ENCODE measurements at places on chromosomes 12 and 14. TPM values are rescaled to one million over a fixed set of nuclear protein-coding genes. Genes with fewer than 3 reads are reported as not detected.

DNA sequence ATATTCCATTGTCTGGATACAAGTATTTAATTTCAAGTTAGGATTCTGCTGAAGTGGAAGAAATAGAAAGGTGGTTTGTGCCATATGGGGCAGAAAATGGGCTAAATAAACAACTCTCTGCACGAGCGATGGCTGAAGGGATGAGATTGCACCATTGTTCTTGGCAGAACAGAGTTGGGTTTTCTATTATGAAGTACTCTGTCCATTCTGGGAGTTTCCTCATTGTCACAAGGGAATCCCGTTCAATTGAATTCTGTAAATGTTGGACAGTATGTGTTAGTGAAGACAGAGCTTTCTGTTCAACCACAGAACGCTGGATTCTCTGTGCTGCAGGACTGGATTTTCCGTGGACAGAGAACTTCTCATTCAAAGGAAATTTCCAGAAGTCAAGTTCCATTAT, 345.5 kb upstream of the PRICKLE1 start:
- no peak for DNase-seq

DNA sequence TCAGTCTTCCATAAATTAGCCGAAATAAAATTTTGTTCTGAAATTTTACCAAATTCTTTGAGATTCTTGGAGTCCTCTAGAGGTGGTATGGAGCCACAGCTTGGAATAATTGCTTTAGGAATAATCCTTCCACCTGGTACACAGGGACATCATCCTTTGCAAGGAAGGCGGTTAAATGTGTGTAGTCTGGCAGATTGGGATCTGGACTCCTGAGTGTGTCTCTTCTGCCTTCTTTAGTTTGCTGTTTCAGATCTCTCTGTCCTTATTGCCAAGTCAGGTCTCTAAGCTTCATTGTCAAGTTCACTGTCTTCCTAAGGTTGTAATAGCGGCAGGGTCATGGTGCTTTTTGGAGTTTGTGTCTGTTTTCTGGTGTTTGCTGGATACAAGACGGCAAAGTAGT, 393.9 kb upstream of the RGS6 start:
- no peak for DNase-seq

DNA sequence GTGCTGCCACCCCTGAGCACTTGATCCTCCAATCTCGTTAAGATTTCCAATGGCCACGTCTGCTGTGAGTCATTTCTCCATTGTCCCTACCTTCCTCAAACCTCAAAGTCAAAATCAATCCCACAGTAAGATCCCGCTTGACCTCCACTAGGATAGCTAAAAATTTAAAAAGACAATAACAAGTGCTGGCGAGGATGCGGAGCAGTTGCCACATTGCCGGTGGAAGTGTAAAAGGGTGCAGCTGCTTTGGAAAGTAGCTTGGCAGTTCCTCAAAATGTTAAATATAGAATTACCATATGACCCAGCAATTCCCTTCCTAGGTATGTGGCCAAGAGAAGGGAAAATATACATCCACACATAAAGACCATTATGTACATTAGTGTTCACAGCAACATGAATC, 9.5 kb upstream of the BCL7A start:
- no peak for DNase-seq

DNA sequence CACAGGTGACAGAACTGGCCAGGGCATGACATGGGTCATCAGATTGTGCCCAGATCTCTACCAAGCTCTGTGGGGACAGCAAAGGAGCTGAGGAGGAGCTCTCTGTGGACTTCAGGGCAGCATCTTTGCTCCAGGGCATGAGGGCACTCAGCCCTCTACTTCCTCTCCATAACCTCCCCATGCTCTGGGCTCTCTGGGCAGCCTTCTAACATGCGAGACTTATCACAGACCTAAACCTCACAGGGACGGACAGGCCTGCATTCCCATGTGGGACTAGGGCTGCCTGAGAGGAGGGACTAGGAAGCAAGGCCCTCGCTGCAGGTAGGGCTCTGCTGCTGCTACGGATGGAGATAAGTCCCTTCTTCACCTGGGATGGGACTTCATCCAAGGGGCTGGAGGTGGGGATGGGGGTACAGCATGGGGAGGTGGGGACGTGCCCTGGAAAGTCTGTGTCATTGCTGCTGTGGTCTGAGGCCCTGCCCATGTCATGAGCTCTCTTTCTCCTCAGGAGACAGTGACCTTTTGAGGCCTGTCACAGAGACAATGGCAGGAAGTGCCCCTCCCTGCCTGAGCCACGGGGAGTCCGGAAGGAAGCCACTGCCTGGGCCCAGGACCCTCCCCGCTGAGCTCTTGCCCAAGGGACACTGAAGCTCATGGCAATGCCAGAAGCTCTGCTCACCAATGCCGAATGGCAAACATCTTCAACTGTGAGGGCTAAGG, 44.1 kb downstream of the PITPNM2 start:
- no peak for DNase-seq

FBXO34 gene
- 38.0 TPM for polyA plus RNA-seq

C12orf50 gene
- 0.34 TPM for polyA plus RNA-seq

Measured in left renal pelvis (tissue), 4 donors.